ENCODE measurements at places on chromosomes 1 and 21.

GRCh38 chr1:25253911-25254310 lies 6.7 kb upstream of the RSRP1 start:
- peak; percentile 73 for DNase-seq

GRCh38 chr1:214380986-214381695 lies 100.2 kb downstream of the SMYD2 start:
- no peak for DNase-seq

DNA sequence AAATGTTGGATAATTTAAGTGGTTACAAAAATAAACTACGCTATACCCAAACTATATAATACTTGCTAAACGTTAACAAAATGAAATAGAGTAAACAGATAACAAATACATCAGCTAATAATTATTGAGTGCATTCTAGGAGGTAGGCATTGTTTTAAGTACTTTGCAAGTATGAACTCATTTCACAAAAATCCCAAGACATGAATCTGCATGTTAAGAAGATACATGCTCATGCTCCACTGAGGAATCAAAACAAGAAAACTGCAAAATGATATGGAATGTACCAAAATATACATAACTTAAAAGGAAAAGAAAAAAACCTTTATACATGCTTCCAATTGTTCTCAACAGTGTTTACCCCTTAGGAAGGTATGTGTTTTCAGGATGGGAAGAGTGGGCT lies 2.5 kb downstream of the FRRS1 start:
- no peak for DNase-seq

- DNase-seq, result no peak
These were observed 5.5 kb downstream of the TNFRSF1B start for GRCh38 chr1:12172042-12172851.

- DNase-seq, result no peak
These were observed 46.2 kb downstream of the PLPP3 start for GRCh38 chr1:56533197-56533596.

DNA sequence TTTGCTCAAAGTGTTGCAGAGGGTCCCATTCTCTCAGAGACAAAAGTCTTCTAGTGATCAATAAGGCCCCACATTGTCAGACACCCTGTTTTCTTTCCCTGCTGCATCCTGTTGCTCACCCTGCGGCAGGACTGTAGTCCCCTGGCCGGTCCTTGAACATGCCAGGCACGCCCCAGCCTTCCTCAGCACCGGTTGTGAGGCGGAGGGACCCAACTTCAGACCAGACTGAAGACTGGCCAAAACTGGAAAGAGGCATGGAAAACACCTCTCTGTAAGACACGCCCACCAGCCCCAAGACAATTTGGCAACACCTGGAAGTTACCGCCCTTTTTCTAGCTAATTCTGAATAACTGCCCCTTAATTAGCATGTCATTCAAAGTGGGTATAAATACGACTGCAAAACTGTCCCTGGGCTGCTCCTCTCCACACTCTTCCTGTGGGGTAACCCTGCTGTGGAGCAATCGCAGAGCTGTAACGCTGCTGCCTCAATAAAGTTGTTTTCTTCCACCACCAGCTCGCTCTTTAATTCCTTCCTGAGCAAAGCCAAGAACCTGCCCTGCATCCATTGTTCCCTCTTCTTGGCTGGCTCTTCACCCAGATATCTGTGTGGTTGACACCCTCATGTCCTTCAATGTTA lies 23.8 kb downstream of the PLA2G2A start:
- DNase-seq, result no peak

- no peak for DNase-seq
These were observed 213.2 kb downstream of the TGFB2 start for GRCh38 chr1:218558271-218558810.
